Smooth muscle cell of the coronary artery (primary cell): ENCODE measurements at places on chromosomes 3 and 15. TPM values are rescaled to one million over a fixed set of nuclear protein-coding genes. Genes with fewer than 3 reads are reported as not detected.

ISLR gene
- 44.8 and 87.3 TPM in 2 replicates for total RNA-seq

KNG1 gene
- total RNA-seq = not detected in 2 replicates

TMCO5A gene
- not detected in 2 replicates for total RNA-seq

SLC24A5 gene
- total RNA-seq = not detected in 2 replicates

MESP2 gene
- 0.15 and 1.6 TPM in 2 replicates for total RNA-seq

ARL14 gene
- total RNA-seq = not detected in 2 replicates

TGM4 gene
- total RNA-seq = 0.15 TPM in 1 of 2 replicates, not detected in the other

ST8SIA2 gene
- 0.35 TPM in 1 of 2 replicates, not detected in the other for total RNA-seq

TM2D3 gene
- 33.6 and 61.2 TPM in 2 replicates for total RNA-seq

AADACL2 gene
- total RNA-seq = not detected in 2 replicates

GPR27 gene
- total RNA-seq = 0.08 TPM in 1 of 2 replicates, not detected in the other

ALDH1A2 gene
- total RNA-seq = 0.68 and 5.5 TPM in 2 replicates

NR2E3 gene
- 0.08 TPM in 1 of 2 replicates, not detected in the other for total RNA-seq

IQCH gene
- total RNA-seq = 1.3 and 2.1 TPM in 2 replicates

EID1 gene
- total RNA-seq = 287 and 365 TPM in 2 replicates

SLC9A9 gene
- 1.8 and 26.1 TPM in 2 replicates for total RNA-seq

RPL29 gene
- 574 and 1,531 TPM in 2 replicates for total RNA-seq

NDN gene
- total RNA-seq = 35.3 and 35.7 TPM in 2 replicates

ALG1L2 gene
- not detected in 2 replicates for total RNA-seq

GRK7 gene
- under 0.01 TPM in 1 of 2 replicates, not detected in the other for total RNA-seq

RAF1 gene
- total RNA-seq = 79.9 and 91.5 TPM in 2 replicates

TRAT1 gene
- total RNA-seq = not detected in 2 replicates

ZNF660 gene
- 0.59 and 1.9 TPM in 2 replicates for total RNA-seq

B3GNT5 gene
- total RNA-seq = 1.4 and 2.4 TPM in 2 replicates

DCP1A gene
- total RNA-seq = 9.0 and 10.8 TPM in 2 replicates

CNBP gene
- total RNA-seq = 198 and 241 TPM in 2 replicates

ILDR1 gene
- total RNA-seq = not detected in 2 replicates

NTRK3 gene
- total RNA-seq = 2.2 and 7.1 TPM in 2 replicates

IGSF11 gene
- 0.08 and 0.12 TPM in 2 replicates for total RNA-seq

GOLGA6D gene
- not detected in 2 replicates for total RNA-seq

SCG5 gene
- 4.7 and 100 TPM in 2 replicates for total RNA-seq

P2RY1 gene
- 0.08 and 0.35 TPM in 2 replicates for total RNA-seq

GADL1 gene
- 0.08 and 0.23 TPM in 2 replicates for total RNA-seq

TLR9 gene
- under 0.01 TPM in 1 of 2 replicates, not detected in the other for total RNA-seq

PLCD1 gene
- total RNA-seq = 38.8 and 39.2 TPM in 2 replicates
